ENCODE measurements at places on chromosomes 2 and 18. TPM values are rescaled to one million over a fixed set of nuclear protein-coding genes. Genes with fewer than 3 reads are reported as not detected.

DNA sequence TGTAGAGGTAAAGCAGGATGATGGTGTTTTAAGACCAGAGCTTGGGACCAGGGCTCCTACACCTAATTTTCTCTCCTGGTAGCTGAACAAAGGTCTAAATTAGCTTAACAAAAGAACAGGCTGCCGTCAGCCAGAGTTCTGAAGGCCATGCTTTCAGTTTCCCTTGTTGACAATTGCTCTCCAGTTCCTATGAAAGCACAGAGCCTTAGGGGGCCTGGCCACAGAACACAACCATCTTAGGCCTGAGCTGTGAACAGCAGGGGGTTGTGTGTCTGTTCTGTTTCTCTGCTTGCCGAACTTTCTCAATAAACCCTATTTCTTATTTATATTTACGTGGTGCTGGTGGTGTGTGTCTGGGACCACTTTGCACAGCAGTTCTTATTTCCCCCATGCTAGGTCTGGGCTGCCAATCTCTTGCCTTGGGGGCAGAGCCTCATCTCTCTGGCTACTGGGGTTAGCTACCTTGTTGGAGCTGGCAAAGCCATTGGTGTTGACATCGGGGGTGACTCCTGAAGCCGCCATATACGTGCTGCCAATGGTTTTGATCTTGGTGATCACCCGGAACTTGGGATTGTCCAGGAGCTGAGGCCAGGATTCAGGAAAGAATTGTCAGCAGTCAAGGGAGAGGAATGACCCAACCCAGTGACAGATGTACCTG lies 29.0 kb downstream of the CENPO start:
- no peak for DNase-seq
- no peaks in the 10 kb centered on the region for H3K27me3 ChIP-seq
- H3K4me1 ChIP-seq = peaks cover 17% of the 10 kb centered on the region
- peaks cover 33% of the 10 kb centered on the region for H3K36me3 ChIP-seq

- H3K36me3 ChIP-seq = no peaks in the 10 kb centered on the region
- no peak for DNase-seq
- H3K27ac ChIP-seq = no peak overlapping the region
- no peak overlapping the region for H3K4me3 ChIP-seq
- no peaks in the 10 kb centered on the region for H3K4me1 ChIP-seq
- H3K27me3 ChIP-seq = no peaks in the 10 kb centered on the region
Measured at GRCh38 chr2:187612857-187613256, 58.6 kb upstream of the TFPI start.

- DNase-seq = no peak
- no peaks in the 10 kb centered on the region for H3K4me1 ChIP-seq
- H3K27ac ChIP-seq = no peak overlapping the region
- no peaks in the 10 kb centered on the region for H3K36me3 ChIP-seq
- no peak overlapping the region for H3K4me3 ChIP-seq
- H3K27me3 ChIP-seq = no peaks in the 10 kb centered on the region
Measured at GRCh38 chr18:39840856-39841481, 2114.1 kb upstream of the PIK3C3 start.

DNA sequence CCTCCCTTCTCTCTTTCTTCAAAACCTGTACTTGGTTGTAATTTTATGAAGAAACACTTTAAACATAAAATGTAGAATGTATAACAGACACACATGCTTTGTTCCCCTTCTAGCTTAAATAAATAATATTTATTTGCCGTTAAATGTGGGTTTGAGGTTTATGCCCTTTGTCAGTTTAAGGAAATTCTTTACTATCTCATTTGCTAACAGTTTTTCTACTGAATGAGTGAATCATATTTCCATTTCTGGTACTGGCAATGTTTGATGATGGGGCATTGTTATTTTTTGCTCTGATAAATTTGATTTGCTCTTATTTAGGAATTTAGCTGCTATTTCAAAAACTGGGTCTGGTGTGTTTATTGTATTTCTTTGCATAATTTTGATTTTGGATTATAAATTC lies 555.6 kb downstream of the CCDC85A start:
- H3K36me3 ChIP-seq = no peaks in the 10 kb centered on the region
- H3K4me3 ChIP-seq = no peak overlapping the region
- H3K4me1 ChIP-seq = no peaks in the 10 kb centered on the region
- DNase-seq = no peak
- no peaks in the 10 kb centered on the region for H3K27me3 ChIP-seq

DNA sequence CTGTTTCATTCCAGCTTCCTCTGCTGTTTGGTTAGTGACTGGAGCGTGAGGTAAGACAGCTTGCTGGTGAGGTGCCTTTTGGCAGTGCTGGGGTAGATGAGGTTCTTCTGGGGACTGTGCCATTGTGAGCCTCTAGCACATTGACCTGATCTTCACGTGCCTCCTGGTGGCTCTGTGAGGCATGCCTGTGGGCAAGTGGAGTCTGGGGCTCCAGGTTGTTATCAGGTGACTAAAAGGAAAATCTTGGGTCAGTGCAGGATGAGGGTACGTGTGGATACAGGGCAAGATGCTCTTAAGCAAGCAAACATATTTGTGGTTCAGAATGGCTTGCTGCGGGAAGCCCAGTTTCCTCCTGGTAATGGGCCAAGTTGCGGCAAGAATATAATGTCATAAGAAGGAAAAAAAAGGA lies 75.4 kb downstream of the FHOD3 start:
- no peak for DNase-seq
- peaks cover 15% of the 10 kb centered on the region for H3K4me1 ChIP-seq
- no peaks in the 10 kb centered on the region for H3K27me3 ChIP-seq
- no peak overlapping the region for H3K4me3 ChIP-seq

POTEC gene
- total RNA-seq = not detected

CNDP2 gene
- 106 TPM for total RNA-seq

Data from adrenal gland (tissue), 19 donors.